Caco-2 (cell line): ENCODE measurements at places on chromosomes 16 and 17.

DNA sequence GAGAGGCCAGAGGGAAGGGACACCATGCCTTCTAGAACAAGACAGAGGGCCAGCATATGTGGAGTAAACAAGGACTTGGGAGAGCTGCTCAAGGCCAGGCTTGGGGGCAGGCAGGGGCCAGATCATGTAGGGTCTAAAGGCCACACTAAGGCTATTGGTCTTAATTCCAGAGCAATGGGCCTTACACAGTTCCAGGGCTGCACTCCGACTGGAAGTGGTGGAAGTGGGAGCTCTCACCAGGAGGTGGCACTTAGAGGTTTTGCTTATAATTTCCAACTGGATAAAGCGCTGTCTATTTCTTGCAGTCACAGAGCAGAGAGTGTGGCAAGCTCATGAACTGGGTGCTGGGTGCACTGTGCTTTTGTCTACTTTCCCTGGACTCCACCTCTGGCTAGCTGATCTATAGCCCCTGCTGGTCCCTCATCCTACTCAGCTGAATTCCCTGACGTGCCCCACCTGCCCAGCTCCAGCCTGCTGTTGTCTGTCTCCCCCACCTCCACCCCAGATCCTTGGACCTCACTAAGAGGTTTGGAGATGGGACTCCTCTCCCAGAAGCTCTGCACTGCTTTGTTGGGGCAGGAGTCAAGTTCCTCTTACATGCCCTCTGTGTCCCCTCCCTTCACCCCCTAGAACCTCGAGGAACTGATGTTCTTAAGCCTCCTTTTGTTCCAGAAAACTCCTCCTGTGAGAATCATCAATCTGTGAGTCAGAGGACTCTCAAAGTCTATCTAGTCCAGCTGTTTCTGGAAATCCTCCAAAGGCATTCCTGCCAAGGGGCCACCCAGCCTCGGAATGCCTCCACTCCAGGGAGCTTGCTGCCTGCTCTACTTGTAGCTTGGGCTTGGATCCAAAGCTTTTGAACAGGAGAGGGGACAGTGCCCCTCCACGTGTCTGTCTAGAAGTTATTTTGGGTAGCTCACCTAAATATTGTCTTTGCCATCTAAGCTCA, 48.1 kb upstream of the KSR1 start:
- no peak for DNase-seq

DNA sequence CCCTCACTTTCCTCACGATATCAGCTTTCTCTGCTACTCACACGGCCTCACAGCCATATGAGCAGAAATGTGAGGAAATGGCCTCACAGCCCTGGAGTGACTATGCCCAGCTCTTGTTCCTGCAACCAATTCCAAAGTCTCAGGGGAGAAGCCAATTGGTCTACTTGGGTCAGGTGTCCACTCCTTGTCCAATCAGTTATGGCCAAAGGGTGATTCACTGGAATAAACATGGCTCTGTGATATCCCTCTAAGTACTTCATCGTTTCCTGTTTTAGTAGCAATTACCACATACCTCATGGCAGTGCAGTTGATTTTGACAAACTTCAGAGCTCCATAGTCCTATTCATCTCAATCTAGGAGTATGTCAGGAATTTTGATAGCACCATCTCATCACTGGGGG, 195.4 kb downstream of the KATNIP start:
- peak; percentile 23 for DNase-seq

DNA sequence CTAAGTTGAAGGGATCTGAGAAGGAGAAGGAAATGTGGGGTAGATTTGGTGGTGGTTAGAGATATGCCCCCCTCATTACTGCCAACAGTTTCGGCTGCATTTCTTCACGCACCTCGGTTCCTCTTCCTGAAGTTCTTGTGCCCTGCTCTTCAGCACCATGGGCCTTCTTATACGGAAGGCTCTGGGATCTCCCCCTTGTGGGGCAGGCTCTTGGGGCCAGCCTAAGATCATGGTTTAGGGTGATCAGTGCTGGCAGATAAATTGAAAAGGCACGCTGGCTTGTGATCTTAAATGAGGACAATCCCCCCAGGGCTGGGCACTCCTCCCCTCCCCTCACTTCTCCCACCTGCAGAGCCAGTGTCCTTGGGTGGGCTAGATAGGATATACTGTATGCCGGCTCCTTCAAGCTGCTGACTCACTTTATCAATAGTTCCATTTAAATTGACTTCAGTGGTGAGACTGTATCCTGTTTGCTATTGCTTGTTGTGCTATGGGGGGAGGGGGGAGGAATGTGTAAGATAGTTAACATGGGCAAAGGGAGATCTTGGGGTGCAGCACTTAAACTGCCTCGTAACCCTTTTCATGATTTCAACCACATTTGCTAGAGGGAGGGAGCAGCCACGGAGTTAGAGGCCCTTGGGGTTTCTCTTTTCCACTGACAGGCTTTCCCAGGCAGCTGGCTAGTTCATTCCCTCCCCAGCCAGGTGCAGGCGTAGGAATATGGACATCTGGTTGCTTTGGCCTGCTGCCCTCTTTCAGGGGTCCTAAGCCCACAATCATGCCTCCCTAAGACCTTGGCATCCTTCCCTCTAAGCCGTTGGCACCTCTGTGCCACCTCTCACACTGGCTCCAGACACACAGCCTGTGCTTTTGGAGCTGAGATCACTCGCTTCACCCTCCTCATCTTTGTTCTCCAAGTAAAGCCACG, 28.3 kb downstream of the STH start:
- no peak for DNase-seq

GRCh38 chr16:1870365-1871082, 1.4 kb downstream of the MEIOB start:
- DNase-seq: no peak

- DNase-seq: no peak
These were observed 121.0 kb upstream of the IRX3 start for GRCh38 chr16:54407596-54407995.

DNA sequence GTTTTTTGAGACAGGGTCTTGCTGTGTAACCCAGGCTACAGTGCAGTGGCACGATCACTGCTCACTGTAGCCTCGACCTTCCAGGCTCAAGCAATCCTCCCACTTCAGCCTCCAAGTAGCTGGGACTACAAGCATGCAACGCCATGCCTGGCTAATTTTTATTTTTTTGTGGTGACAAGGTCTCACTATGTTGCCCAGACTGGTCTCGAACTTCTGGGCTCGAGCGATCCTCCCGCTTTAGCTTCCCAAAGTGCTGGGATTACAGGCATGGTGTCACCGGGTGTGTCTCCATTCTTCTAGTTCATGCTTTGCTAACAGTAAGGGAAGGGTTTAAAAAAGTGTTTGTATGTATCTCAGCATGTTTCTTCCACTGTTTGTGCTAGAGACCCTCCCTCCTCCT, 101.8 kb downstream of the HIC1 start:
- DNase-seq: no peak

DNA sequence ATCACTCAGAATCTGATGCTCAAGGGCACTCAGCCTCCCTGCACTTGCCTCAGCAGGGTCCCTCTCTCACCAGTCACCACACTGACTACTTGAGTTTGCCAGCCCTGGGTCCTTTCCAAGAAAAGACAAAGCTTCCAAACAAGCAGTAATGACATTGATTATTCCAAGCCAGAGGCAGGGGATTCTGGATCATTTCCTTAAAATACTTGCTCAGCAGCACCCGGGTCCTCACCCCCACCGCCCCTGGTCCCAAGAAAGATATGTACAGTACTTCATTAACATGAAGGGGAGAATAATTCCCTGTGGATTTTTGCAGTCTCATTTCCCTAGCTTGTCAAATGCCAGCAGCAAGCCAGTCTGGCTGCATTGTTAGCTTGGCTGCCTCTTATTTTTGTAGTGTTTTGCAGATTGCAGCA, 83.2 kb upstream of the GNAO1 start:
- no peak for DNase-seq

DNA sequence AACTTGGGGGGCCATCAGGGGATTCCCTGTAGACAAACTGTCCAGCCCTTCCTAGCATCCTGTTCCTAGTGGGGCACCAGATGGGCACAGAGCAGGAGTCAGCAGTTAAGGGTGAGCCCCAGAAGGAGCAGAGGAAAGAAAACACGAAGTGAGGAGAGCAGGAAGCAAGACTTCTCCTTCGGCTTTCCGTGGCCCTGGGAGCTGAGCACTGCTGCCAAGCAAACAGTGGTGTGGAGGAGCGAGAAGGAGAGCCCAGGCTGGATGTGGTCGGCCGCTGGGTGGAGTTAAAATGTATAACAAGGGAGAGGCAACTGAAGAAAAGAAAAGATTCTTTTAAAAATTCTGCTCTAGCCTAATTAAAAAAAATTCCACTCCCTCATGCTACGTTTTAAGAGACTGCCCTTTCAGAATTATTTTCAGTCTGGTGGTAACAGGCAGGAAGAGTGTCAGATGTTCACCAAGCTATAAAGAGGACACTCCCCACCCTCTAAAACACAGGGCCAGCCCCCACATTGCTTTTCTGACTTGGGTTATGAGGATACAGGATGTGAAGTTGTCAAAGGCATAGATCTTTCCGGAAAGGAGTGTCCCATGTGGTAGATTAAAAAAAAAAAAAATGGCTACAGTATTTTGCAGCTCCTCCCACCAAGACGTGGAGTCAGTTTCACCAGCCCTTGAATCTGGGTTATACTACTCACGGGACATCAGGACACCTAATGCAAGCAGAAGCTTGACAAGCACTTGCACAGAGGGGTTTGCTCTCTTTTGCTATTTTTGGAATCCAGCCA, 74.9 kb upstream of the ZFHX3 start:
- DNase-seq: no peak

DNA sequence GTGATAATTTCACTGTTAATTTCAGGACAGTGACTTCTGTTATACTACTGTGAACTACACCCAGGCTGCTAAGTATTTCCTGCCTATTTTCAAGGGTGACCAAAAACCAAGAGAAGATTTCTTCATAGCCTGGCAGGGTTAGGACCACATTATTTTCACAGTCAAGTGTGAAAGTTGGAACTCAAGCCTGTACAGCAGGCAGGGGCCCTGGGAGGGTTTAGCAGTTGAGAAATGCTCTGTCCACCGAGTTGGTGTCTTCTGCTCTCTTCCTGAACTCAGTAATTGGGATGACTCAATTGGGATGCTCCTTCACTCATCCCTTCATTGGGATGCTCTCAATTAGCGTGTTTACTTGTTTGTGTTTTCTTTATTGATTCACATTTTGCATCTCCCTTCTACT, 347.3 kb upstream of the CDH11 start:
- DNase-seq: no peak

DNA sequence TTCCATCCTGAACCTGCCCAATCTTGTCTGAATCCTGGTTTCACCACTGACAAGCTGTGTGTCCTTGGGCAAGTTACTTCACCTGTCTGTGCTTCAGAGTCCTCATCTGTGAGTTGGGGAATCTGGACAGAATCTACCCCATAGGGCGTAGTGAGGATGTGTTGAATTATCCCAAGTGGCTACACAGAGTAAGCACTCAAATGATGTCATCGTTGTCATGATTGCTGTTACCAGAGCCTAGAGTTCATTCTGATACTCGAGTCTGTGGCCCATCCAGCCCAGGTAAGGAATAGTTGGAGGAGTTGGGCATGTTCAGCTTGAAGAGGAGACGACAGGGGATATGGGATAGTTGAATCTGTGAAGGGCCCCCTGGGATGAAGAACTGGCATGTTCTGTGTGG, 45.9 kb downstream of the MAPT start:
- DNase-seq: no peak

DNA sequence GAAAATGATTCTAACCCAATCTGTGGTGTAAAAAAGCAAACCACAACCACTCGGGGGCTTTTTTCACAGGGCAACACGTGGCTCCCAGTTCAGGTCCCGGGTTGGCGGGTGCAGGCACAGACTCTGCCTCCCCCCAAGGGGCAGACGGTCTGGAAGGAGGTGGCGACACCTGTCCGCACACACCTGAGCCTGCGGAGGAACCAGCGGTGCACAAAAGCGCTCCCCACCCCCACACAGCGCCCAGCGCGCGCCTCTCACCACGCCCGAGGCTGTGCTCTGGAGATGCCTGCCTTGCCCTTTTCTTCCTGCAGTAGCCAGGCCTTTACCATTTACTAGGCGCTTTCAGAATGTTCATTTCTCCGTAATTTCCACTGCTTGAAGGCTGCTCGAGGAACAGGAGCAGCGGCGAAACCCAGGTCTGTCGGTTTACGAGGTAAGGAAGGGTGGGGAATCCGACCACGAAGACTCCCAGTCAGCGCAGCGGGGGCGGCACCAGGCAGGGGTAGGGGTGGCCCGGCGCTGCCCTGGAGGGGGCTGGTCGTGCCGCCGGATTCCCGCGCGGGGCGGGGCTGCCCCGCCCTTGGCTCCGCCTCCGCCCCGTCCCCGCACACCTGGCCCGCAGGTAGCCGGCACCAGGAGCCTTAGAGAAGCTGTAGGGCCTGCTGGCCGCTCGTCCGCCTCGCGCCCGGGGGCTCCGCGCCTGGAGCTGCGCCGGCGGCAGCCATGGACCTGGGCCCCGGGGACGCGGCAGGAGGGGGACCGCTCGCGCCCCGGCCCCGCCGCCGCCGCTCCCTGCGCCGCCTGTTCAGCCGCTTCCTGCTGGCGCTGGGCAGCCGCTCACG, at the start of gene USP43:
TSS of gene USP43 (plus strand) at position 608 of the 842 bp plus-strand sequence. CDS start at position 724, 116 bp downstream.
- DNase-seq: peak; percentile 75

DNA sequence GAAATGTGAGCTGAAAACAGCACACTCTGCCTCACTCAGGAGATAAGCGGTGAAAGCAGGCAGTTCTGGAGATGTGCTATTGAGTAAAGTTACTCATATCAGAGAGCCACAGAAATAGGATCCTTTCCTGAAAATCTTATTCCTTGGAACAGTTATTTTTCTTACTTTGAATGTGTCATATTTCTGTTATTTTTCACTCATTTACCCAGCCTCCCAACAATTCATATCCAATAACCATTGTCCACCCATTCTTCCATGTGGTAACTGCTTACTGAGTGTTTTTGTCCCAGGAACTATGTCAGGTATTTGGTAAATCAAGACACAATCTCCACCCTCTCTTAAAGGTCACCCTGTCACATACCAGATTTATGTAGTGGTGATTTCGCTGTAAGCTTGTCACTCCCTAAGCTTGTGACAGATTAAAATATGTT, 144.9 kb downstream of the PARN start:
- DNase-seq: no peak

DNA sequence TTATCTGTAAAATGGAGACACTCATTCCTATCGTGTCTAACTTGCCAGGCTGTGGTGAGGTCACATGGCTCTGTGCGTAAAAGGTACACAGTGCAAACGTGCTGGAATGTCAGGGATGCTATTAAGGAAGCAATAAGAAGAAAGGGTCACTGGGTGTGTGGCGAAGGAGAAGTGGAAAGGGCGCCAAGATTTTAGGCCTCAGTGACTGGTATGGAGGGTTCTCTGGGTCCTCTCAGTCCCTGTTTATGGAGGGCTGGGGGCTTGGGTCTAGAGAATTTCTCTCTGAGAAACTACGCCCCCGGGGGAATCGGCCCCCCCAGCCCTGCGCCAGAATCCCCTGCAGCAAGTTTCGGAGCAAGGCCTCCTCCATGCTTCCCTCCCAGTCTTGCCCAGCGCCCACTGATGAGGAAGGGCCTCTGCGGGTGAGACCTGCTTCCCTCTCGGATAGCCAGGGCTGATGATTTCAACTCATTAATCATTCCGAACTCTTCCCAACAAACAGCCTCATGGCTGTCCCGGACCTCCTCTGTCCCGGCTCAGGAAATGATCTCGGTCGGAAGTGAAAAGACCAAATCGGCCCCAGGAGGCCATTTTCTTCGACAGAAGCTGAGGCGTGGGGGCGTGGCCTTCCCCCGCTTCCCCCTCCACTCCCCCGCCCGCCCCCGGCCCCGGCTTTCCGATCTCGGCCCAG, 1.2 kb upstream of the HEXIM1 start:
- DNase-seq: peak; percentile 82

GRCh38 chr16:59397638-59398037, 663.5 kb upstream of the GOT2 start:
- no peak for DNase-seq
